SJSA1 (cell line): ENCODE measurements at places on chromosomes 1 and 21. TPM values are rescaled to one million over a fixed set of nuclear protein-coding genes. Genes with fewer than 3 reads are reported as not detected.
A peak's percentile ranks its signal among the peaks of the same experiment; 100 is the strongest.

SERTAD4 gene
- 4.8 and 6.6 TPM in 2 replicates for total RNA-seq

CDCP2 gene
- not detected in 2 replicates for total RNA-seq

DCST1 gene
- total RNA-seq: not detected in 2 replicates

MTARC1 gene
- total RNA-seq: not detected in 2 replicates

KIF26B gene
- 3.9 and 5.9 TPM in 2 replicates for total RNA-seq

- DNase-seq: no peak
Observed at GRCh38 chr1:185528084-185528676, 206.0 kb upstream of the HMCN1 start.

DNA sequence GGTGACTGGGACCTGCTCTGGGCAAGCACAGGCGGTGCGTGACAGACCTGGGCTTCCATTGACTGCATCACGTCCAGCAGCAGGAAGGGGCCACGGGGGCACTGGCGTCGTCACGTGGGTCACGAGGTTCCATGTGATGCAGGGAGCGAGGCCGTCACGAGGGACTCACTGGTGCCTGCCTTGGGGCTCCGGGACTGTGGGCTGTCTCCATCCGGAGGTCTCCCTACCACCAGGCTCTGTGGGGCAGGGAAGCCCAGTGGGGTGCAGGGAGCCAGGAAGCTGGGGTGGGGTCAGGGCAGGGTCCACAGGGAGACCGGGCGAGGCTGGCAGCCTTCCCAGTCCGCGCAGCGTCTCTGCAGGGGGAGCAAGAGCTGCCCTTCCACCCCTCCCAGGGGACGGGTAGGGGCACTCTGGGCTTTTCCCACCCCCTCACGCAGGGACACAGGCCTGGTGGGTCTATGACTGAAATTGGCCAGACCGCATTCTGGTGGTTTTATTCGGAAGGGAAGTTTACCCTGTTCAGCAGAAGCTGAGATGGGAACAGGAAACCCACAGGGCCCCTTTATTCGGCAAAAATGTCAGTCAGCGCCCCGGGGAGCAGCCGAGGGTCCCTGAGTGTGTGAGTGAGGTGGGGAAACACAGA, 416 bp upstream of the TNFRSF14 start:
- no peak for DNase-seq

DNA sequence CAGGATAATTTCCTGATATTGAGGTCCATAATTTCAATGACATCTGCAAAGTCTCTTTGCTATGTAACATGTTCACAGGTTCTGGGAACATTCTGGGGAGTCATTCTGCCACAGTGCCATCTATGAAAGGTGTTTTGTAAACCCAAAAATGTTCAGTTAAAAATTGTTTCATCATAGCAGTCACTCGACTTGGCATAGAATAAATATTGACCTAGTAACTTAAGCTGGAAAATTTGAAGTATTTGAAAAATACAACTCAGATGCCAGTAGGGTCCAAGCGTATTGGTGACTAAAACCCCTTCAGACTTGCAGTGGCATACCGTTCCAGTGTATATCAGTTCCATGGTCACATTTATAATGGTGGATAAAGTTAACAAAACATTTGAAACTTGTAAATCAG, 6.8 kb downstream of the DESI2 start:
- DNase-seq: no peak

DNA sequence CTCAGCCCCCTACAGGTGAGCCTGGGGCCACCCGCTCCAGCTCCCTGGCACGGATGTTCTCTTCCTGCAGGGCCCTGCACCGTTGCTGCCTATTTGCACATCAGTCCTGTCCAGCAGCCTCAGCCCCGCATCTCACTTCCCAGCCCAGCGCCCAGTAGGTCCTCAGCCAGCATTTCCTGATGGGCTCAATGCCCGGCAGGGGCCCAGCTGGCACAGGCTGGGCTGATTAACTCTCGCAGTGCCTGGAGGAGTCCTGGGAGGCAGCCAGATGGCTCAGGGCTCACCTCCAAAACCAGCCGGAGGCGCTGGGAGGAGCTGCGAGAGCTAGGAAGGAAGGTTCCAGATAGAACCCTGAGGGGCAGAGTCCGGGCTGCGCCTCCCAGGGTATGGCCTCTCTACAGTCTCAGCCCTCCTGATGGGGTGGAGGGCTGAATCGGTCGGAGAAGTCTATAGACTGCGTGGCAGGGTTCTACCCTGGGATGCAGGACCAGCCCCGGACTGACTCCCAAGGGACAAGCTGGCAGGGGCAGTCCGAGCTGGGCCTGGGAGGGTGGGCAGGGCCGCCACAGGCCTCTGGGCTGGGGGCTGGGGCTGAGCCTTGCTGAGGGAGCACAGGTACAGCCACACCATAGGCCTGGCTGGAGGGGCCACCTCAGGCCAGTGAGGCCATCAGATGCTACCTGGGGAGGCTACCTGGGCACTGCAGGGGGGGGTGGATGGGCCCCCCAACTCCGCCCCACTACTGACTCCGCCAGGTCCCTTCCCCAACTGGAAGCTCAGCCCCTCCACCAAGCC, 19.2 kb upstream of the CLSTN1 start:
- DNase-seq: no peak

GRCh38 chr1:173383351-173383750, 93.8 kb upstream of the PRDX6 start:
- DNase-seq: no peak

GRCh38 chr21:34345091-34345871, 18.5 kb upstream of the KCNE2 start:
- DNase-seq: peak; percentile 56

GRCh38 chr1:214363386-214363785, 82.4 kb downstream of the SMYD2 start:
- no peak for DNase-seq

DNA sequence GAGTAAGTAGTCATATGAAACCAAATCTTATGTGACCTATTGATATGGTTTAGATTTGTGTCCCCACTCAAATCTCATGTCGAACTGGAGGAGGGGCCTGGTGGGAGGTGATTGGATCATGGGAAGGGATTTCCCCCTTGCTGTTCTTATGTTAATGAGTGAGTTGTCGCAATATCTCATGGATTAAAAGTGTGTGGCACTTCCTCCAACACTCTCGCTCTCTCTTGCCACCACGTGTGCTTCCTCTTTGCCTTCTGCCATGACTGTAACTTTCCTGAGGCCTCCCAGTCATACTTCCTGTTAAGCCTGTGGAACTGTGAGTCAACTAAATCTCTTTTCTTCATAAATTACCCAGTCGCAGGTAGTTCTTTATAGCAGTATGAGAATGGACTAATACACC, 241.2 kb downstream of the RGS7 start:
- no peak for DNase-seq

- no peak for DNase-seq
Observed at GRCh38 chr1:115211071-115211745, 121.9 kb upstream of the TSPAN2 start.

DNA sequence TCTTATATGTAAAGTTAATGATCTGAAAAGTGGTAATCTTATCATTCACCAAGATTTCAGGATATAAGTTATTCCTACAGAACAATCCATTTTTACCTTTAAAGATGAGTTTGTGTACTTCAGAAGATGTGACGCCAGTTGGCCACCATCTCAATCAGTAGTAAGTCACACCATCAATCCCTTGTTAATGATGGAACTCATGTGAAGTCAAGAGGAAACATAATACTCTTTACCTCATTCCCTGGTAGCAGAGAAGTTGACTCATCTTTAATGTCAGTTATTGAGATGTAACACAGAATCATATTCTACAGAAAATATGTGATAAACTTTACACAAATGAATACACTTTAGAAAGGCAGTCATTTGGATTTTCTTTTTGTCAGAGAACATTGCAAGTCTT, 38.2 kb downstream of the MRPL39 start:
- no peak for DNase-seq

GRCh38 chr1:231354330-231355020, 16.4 kb downstream of the SPRTN start:
- no peak for DNase-seq

DNA sequence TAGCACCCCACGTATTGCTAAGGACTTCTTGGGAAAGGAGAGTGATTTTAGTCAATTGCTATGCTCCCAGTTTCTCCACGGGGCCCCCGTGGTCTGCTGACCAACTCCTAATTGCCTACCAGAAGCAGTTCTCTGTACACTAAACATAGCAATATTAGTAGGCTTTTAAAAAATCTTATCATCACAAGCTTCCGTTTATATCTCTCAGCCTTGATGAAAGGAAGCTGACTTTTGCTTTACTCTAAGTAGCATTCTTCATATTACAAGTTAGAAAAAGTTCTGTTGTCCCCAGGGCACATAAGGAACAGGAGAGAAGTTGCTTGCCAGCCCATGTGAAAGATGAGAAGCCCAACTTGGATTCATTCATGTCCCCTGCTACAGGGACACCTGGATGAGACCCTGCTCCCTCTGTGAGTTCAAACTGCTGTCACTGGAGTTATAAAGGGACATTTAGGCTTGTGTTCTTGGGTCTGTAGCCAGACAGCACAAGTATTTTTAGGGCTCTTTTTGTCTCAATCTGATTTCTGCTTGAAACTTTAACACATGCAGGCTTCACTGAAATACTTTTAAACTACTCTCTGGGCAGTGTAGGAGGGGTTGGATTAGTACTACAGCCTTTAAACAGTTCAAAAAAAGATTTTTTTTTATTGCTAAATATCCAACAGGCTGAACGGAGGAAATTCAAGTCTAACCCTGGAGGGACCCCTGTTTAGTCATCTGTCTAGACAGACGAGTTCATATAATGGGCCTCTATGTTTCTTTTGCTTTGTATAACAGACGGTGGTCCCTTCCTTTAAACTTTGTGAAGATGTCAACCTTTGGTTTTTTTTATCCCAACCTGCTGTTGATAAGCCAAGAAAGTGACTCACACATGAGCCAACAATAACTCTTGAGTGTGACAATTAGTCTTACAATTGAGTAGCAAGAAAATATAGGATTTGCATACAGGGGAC, 29.5 kb downstream of the TGFB2 start:
- DNase-seq: no peak

GRCh38 chr1:154741327-154741726, 128.8 kb downstream of the KCNN3 start:
- DNase-seq: no peak

DNA sequence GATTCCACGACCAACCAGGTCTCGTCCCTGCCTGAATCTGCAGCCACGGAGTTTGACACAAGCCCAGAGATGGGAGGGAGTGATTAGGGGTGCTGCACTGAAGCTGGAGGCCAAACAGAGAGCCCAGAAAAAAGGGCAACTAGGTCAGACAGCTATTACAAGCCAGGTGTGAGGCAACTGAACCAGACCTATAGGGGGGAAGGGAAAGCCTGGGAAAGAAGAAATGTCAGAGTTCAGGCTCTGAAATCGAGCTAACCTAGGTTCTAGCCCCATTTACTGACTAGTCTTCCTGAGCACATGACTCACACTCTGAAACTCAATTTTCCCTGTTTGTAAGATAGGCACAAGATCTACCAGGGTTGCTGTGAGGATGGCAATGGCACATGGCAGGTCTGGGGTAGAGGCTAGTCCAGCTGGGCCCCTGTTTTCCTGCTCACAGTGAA, 1.7 kb downstream of the DHCR24 start:
- DNase-seq: no peak

GRCh38 chr1:222224636-222225315, 323.1 kb downstream of the HHIPL2 start:
- no peak for DNase-seq

- no peak for DNase-seq
Observed at GRCh38 chr1:26664802-26665201, 31.0 kb upstream of the ARID1A start.
